ENCODE measurements at places on chromosomes 1 and 21.
A peak's percentile ranks its signal among the peaks of the same experiment; 100 is the strongest.

DNA sequence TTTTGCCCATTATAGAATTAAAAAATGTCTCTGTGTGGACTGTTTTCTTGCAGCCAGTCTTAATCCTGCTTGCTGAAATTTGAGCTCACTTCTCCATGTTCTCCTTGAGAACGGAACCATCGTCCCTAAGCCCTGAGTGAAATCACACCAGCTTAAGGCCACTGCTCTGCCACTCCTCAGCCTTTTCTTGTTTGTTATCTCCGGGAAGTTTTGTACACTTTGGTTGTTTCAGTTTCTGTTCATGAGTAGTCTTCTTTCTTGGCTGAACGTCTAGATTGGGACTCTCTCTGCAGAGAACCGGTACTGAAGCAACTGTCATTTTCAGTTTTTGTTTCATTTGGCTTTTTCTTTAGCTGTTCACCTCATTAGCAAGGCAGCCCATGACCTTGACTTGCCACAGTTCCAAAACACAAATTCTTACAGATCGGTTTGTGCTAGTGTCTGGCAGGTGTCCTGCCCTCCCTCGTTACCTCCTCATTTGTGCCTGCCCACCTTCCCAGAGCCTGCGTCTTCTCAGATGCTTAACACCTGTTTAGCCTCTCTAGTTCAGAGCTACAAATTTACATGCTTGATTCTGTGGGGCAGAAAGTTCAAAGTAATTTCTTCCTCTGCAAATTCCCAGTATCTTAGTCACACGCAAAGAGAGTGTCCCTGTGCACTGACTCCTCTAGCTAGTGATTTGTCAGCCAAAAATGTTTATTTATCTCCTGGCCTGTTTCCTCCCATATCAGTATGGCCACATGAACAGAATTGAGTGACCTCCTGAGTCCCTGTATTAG is 12.4 kb downstream of the PSEN2 start:
- DNase-seq: peak; percentile 4

GRCh38 chr1:53470155-53470554 is 11.0 kb downstream of the DMRTB1 start:
- DNase-seq: no peak

DNA sequence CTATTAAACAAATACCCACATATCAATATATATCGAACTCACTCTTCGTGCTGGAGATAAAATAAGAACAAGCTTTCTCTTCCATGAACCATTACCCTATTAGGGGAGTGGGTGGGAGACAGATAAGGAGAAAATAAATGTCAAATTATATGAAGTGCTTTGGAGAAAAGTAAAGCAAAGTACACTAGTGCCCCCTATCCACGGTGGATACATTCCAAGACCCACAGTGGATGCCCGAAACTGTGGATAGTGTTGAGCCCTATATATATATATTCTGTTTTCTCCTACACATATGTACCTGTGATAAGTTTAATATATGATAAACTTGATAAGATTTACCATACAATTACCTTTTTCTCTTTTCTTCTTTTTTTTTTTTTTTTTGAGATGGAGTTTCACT is 54.6 kb downstream of the FH start:
- DNase-seq: no peak

- DNase-seq: no peak
Measured at GRCh38 chr1:34052565-34052964, 112.5 kb downstream of the CSMD2 start.

DNA sequence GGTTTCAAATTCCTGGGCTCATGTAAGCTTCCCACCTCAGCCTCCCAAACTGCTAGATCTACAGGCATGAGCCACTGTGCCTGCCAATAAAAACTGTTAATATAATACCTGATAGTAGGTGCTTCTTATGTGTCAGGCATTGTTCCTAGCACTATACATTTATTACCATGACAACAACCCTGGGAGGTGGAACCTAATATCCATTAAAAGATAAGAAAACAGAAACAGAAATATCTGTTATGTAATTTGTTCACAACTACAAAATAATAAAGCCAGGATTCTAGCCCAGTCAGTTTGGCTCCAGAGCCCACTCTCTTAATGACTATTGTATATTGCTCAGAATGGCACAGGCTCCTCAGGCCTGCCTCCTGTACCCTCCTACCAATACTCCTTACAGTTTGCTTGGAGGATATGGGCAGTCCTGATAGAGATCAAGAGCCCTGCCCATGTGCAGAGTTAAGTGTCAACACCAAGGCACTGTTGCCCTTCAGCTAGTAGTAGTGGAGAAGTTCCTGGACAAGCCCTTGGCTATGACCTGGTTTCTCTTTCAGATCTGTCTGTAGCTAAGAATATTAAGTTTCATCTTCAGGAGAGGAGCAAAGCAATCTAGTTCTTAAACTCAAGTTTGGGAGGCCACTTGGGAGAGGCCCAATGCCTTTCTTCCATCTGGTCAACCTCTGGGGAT is 22.4 kb downstream of the RPL5 start:
- no peak for DNase-seq

GRCh38 chr1:16440131-16440469 is 424 bp upstream of the NECAP2 start:
- DNase-seq: no peak

- no peak for DNase-seq
Measured at GRCh38 chr1:23194119-23194984, 22.9 kb downstream of the HTR1D start.

- no peak for DNase-seq
Measured at GRCh38 chr1:80445033-80445432, 1355.7 kb upstream of the ADGRL2 start.

All from CD14-positive monocyte (primary cell).